ENCODE measurements at places on chromosomes 2 and 18. TPM values are rescaled to one million over a fixed set of nuclear protein-coding genes. Genes with fewer than 3 reads are reported as not detected.

GRCh38 chr2:227127201-227127600 is 36.8 kb downstream of the COL4A4 start:
- H3K36me3 ChIP-seq = no peaks in the 10 kb centered on the region
- no peak overlapping the region for H3K27ac ChIP-seq

DNA sequence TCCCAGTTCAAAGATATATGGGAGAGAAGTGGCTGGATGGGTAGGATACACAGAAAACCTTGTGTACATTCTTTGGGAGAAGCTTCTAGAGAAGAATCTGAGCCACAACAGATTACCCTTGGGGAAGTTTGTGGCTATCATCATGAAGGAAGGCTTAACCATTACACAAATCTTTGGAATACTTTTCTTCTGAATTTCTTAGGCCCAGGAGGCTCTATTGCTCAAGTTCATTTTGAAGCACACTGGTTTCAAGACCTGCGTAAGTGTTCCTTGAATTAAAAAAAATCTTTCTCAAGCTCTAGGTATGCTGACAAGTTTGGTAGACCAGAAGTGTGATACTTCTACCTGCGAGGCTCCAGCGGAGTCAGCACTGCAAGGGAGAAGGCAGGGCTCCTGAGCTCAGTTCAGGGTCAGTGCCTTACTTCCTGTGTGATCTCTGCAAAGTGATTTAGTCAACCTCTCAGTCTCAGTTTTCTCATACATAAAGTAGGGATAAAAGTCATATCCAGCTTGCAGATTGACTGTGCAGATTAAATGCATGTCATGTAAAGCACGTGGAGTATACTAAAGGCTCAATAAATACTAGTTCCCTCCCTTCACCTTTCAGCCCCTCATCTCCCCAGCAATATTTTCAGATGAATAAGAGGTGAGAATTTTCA is 438.6 kb downstream of the DLGAP1 start:
- H3K4me3 ChIP-seq = no peak overlapping the region
- H3K36me3 ChIP-seq = no peaks in the 10 kb centered on the region
- H3K27ac ChIP-seq = no peak overlapping the region
- DNase-seq = no peak

GRCh38 chr2:54652540-54652939 is 70.9 kb upstream of the EML6 start:
- no peak overlapping the region for H3K4me3 ChIP-seq
- no peak overlapping the region for H3K27ac ChIP-seq
- no peaks in the 10 kb centered on the region for H3K27me3 ChIP-seq
- H3K36me3 ChIP-seq = peaks cover 82% of the 10 kb centered on the region
- peaks cover 11% of the 10 kb centered on the region for H3K4me1 ChIP-seq

- no peaks in the 10 kb centered on the region for H3K36me3 ChIP-seq
- no peak overlapping the region for H3K4me3 ChIP-seq
These were observed 21.6 kb upstream of the TMEFF2 start for GRCh38 chr2:192216336-192216735.

GRCh38 chr2:119674711-119675500 is 4.1 kb upstream of the TMEM177 start:
- H3K27ac ChIP-seq = no peak overlapping the region
- peaks cover 13% of the 10 kb centered on the region for H3K4me1 ChIP-seq
- H3K27me3 ChIP-seq = peaks cover 12% of the 10 kb centered on the region

GRCh38 chr18:10378688-10379420 is 75.6 kb upstream of the APCDD1 start:
- peaks cover 7% of the 10 kb centered on the region for H3K27me3 ChIP-seq
- no peak overlapping the region for H3K27ac ChIP-seq
- H3K36me3 ChIP-seq = no peaks in the 10 kb centered on the region
- DNase-seq = peak; percentile 42
- H3K4me1 ChIP-seq = peaks cover 2% of the 10 kb centered on the region

RAB6C gene
- total RNA-seq = not detected

CIB4 gene
- not detected for total RNA-seq

All from activated CD4-positive, alpha-beta T cell treated with anti-CD3 and anti-CD28 coated beads, Interleukin-2, amount 10 ng/mL, durations not matched to agents 24 days and 14 days (primary cell).